GM23248 (cell line): ENCODE measurements at places on chromosomes 3 and 15. TPM values are rescaled to one million over a fixed set of nuclear protein-coding genes. Genes with fewer than 3 reads are reported as not detected.

HIGD2B gene
- total RNA-seq = not detected in 2 replicates

DNA sequence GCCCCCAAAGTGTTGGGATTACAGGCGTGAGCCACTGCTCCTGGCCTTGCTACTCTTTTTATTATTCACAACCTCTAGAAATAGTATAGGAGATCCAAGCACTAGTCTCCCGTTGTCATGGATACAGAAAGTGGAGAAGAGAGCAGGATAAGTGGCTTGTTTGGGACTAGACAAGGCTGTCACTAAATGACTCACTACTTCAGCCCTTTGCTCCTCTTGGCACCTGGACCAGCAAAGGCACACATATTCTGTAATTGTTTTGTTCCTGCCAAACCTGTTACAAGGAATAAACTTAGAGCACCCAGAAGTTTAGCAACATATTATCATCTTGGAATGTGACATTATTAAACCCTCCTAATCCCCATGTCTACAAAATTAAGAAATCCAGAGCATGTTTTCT is 427.2 kb upstream of the THBS1 start:
- peak; percentile 24 for DNase-seq

DNA sequence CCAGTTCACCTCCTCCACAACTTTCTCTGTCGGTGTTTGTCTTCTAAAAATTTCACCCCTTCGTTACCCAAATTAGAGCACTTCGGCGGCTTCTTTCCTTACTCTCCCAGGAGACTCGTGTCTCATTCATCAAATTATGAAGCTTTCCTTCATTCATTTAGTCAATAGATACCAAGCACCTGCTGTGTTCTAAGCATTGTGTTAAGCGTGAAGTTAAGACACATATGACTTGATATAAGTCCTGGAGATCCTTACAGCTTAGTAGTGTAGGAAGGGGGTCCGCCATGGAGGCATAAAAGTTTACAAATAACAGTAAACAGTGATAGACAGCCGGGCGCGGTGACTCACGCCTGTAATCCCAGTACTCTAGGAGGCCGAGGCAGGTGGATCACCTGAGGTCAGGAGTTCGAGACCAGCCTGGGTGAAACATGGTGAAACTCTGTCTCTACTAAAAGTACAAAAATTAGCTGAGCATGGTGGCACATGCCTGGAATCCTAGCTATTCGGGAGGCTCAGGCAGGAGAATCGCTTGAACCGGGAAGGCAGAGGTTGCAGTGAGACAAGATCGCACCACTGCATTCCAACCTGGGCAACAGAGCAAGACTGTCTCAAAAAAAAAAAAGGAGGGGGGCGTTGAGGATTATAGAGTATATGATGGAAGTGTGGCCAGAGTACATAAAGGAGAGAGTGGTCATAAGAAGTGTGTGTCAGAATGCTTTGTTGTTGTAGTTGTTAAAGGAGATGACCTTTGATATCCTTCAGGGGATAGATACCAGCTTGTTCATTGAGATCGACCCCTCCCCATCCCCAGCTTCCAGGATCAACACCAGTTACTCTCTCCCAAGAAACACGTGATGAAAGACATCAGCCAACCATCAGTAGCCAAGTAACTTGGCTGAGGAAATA is 744 bp upstream of the CCDC32 start:
- DNase-seq = no peak

DNA sequence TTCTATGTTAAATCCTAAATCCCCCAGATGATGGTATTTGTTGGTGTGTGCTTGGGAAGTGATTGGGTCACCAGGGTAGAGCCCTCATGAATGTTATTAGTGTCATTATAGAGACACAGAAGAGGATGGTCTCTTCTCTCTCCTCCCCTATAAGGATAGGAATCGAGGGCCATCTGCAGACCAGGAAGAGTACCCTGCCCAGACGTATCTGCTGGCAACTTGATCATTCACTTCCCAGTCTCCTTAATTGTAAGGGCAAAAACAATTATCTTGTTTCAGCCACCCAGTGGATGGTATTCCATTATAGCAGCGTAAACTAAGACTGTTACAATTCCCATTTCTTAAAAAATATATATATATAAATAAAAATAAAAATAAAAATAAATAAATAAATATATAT is 892.2 kb downstream of the SI start:
- DNase-seq = no peak

DNA sequence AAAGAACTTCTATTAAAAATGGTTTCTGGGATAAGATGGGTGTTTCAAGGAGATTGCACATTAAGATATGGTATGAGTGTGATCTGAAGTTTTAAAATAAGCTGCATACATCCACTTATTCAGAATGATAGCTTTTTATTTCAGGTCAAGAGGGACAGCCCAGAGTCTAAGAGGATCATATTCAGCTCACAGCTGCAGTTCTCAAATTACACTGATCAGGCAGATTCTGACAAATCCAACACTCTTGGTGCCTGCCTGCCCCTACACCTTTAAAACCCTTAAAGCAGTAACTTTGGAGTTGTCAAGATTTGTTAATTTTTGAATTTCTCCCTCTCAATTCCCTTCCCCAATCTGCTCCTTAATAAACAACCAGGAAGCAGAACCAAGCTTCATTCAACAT is 9.1 kb upstream of the TMEM87A start:
- DNase-seq = no peak

GRCh38 chr3:9622438-9622837 is 26.9 kb upstream of the MTMR14 start:
- no peak for DNase-seq

- no peak for DNase-seq
Measured at GRCh38 chr15:44667039-44667360, 3.5 kb upstream of the SPG11 start.
